ENCODE measurements at places on chromosomes 13 and 19. TPM values are rescaled to one million over a fixed set of nuclear protein-coding genes. Genes with fewer than 3 reads are reported as not detected.

Gene PRDX2
- 208 TPM for total RNA-seq

Gene GGN
- total RNA-seq = 0.66 TPM

Gene PLIN4
- total RNA-seq = 0.06 TPM

Gene FUT3
- not detected for total RNA-seq

Gene SPINT2
- 69.3 TPM for total RNA-seq

Gene GSX1
- total RNA-seq = not detected

Gene CPB2
- not detected for total RNA-seq

Gene POLD1
- total RNA-seq = 17.7 TPM

Gene ZNF112
- 7.5 TPM for total RNA-seq

Gene MEGF8
- total RNA-seq = 22.3 TPM

Gene KCNN4
- total RNA-seq = 12.2 TPM

Measured in aortic smooth muscle cell (primary cell).